Stimulated activated CD8-positive, alpha-beta memory T cell treated with anti-CD3 and anti-CD28 coated beads, Interleukin-4, amount 100 ng/mL, for 24 hours (primary cell): ENCODE measurements at places on chromosomes 1 and 21.
A peak's percentile ranks its signal among the peaks of the same experiment; 100 is the strongest.

DNA sequence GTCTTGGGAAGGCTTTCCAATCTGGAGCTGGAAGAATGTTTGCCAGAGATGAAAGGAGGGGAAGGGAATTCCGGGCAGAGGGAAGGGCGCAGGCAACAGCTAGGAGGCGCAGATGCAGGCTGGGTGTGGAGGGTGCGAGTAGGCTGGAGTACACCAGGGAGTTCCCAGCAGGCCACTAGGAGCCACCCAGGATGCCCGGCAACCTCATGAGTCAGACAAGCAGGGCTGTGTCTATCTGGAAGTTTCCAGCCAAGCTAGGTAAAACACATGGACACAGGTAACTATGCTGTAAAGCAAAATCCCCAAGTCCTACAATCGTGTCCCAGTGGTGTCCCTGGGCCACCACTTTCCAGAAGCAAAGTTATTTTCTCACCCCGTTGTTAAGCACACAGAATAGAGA is 990 bp upstream of the NBL1 start:
- DNase-seq, result no peak

- DNase-seq, result peak; percentile 67
Measured at GRCh38 chr1:149888247-149888998, 10.9 kb upstream of the BOLA1 start.

DNA sequence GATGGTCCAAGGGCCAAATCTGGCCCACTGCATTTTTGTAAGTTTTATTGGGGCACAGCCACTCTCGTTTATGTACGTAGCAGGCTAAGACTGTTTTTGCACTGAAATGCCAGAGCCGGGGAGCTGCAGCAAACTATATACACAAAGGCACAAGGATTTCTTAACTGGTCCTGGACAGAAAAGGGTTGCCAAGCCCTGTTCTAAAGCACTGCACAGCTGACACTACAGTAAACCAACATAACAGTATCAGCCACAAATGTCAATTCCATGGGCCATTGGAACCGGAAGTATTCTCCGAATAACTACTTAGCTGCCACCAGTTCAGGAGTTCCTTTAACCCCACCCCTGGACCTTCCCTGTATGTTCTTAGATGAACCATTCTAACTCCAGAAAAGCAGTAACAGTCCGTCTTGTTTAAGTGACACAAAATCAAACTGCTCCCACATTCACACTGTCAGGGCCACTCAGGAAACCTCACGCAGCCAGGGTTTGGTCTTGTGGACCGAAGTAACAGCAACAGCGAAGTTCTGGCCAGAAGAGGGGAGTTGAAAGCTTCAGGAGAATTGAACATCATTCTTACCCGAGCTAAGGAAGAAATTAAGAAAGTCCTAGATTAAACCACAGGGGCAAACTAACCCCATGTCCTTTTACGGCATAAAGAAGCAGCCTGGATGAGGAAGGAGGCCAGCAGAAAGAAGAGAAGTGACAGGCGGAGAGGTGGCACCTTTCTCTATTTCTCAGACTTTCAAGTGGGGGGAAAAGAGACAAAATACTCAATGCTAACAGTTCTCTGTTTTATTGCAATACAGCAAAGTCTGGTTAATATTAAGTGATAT is 49.2 kb downstream of the COQ8A start:
- no peak for DNase-seq

DNA sequence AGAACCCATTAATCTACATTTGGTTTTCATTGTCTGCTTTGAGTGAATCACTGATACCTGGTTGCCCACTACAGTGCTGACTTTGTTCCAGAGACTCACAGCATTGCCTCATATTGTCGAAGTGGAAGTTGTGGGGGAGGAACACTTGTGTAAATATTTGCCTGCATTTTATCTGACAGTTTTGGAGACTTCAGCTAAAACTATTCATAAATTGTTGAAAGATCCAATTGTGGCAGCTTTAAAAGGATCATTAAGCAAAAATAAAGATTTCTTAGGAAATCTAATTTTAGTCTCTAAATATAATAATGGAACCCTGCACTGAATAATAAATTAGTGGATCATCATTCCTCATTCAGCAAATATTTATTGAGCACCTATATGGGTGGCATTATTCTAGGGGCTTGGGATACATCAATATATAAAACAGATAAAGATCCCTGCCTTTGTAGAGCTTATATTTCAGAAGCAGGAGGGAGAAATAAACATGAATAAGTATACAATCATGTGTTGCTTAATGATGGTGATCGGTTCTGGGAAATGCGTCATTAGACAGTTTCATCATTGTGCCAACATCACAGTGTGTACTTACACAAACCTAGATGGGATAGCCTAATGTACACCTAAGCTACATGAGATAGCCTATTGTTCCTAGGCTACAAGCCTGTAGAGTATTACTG is 73.5 kb downstream of the OSBPL9 start:
- no peak for DNase-seq

- no peak for DNase-seq
Measured at GRCh38 chr1:17475752-17476151, 36.3 kb upstream of the RCC2 start.

GRCh38 chr1:89563957-89564604 is 39.5 kb downstream of the LRRC8B start:
- DNase-seq, result no peak

GRCh38 chr1:13867603-13868002 is 167.6 kb downstream of the PRDM2 start:
- no peak for DNase-seq

GRCh38 chr1:207898836-207899235 is 12.1 kb downstream of the CD34 start:
- DNase-seq, result no peak

DNA sequence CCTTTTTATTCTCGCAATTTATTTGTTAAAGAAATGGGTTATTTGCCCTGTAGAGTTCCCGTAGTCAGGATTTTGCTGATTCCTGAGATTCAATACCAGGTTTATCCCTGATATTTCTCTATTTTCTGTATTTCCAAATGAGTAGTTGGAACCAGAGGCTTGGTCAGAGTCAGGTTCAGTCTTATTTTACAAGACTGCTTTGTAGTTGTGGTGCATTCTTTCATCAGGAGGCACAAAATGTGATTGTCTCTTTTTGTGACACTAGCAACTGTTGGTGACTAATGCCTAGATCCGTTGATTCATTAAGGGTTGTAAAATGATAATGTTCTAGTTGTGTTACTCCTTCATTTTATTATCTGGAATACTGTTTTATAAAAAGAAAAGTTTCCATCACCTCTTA is 95.5 kb upstream of the TPTE start:
- no peak for DNase-seq

DNA sequence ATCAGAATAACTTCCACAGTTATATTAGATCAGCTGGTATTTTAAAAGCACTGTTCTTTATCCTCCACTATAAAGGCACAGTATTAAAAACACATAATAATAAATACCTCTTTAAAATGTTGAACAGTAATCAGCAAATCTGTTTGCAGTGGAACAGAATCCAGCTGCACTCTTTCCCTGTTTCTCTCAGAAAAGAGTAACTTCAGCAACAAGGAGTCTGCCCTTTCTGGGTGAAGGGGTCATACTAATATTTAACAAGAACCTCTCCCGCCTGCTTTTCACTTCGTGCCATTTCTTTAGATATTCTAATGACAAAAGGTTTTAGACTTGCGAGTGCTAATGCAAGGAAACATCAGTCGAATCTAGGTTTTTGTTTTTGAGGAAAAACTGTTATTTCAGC is 194.2 kb upstream of the FMN2 start:
- DNase-seq, result no peak

- DNase-seq, result no peak
Measured at GRCh38 chr1:213444224-213444623, 393.2 kb downstream of the RPS6KC1 start.

DNA sequence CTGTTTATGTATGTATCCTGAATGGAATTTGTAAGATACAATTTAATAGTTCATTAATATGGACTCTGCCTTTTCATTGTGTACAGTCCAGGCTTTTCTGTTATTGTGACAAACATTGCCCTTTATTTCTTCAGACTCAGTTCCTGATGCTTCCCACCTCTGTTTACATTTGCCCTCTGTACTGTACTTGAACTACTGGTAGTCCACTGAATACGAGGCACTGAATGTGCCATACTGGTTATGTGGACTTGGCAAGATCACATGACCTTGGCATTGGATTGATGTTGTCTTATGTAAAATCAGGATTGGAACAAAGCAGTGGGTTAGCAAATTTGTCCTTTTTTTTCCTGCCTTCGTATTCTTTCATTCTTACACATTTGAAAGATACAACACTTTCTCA is 27.8 kb downstream of the RALGPS2 start:
- DNase-seq, result no peak

DNA sequence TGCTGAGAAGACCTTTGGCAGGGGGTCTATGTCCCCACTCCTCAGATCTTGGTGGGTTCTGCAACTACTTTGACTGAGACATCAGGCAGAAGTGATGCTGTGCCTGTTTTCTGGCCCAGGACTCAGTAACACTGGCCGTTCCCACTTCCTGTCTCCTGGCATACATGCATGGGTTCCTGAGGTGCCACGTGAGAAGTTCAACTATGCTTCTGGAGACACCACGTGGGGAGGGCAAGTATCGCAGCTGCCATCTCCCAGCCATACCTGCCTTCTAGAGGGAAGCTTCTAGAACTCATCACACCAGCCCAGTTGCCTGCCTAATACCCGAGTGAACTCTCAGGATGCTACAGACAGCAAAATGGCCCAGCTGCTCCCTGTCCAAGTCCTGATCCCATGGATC is 65.8 kb downstream of the TRABD2B start:
- no peak for DNase-seq

DNA sequence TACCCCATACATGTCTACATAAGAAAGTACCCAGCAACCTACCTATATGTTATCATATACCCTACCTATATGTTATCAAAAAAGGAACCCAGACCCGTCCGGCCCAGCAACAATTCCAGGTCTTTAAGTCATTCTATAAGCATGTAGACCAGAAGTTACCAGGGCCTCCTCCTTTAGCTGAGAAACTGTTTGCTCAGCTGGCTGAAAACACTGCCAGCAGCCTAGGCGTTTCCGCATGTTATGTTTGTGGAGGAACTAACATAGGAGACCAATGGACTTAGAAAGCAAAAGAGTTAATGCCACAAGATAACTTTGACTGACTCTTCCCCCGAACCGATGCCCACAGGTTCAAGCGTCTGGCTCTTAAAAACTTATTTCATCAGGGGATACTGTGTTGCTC is 7.1 kb upstream of the ZNF678 start:
- no peak for DNase-seq

DNA sequence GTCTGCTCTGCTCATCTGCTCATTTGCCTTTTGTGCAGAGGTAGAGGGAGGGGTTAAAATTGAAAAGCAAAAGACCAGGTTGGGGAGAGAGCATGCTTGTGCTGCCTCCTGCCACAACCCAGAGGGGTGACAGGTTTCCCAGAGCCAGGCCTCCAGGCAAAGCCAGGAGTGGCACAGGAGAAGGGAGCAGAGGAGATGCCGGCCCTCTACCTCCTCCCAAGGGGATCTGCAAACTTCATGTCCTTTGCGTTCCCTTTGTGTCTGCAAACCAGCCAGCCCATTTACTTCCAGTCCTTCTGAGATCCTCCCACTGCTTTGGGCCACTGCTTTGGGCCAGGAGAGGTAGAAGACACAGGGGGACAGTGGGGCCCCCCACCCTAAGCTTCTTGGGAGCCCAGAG is 67.8 kb downstream of the EPHB2 start:
- DNase-seq, result no peak

DNA sequence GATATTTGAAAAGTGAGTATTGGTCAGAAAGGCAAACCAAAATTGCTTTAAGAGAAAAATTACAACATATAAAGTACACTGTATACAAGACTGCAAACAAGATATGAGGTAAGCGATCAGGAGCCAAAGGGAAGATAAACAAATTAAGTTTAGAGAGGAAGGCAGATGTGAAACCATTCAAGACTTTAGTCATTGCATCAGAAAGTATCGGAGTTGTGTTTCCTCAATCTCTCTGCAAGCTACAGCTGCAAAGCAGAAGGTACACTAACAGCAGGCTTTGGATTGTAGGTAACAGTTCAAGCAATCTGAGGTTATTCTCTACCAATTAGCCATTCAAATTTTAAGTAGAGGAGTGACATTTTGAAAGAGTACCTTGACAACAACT is 21.3 kb upstream of the TLCD4 start:
- DNase-seq, result no peak

DNA sequence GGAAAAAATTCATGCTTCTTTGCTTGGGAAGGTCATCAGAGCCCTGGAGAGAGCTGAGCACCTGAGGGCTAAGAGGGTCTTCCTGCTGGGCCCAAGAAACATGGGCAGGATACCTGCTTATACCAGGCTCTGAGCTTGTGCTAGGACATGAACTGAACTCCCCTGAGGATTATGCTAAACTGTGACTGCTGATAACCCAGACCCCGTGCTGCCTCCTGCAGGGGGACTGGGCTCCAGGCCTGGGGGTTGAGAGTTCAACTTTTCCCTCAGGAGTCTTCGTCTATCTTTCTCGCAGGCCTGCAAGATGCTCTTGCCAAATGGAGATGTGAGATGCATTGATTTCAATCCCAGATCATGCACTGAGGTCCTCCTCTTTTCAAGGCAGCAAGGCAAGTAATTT is 368.5 kb downstream of the HHAT start:
- DNase-seq, result no peak

- no peak for DNase-seq
Measured at GRCh38 chr1:14064649-14065442, 364.9 kb downstream of the PRDM2 start.

- DNase-seq, result no peak
Measured at GRCh38 chr1:73611681-73612080, 586.3 kb downstream of the LRRIQ3 start.
